ENCODE measurements at places on chromosomes 12 and 14.

DNA sequence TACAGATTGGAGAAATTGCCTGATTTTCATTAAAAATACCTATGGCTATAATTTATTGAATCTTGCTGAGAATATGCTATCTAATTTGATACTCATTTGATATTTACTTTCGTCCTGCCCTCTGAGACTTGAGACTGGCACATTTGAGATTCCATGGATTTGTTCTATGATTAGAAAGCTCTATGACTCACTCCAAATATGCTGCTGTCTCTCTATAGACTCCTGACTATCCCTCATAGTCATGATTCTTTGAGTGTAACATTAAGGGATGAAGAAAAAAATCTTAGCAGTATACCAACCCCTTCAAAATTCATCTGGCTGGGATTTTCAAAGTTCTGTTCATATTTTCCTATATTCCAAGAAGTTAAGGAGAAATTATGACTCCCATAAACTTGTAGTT is 191.9 kb downstream of the LRIG3 start:
- DNase-seq = no peak

GRCh38 chr14:68312884-68313610 is 479.8 kb downstream of the ZFP36L1 start:
- DNase-seq = no peak

DNA sequence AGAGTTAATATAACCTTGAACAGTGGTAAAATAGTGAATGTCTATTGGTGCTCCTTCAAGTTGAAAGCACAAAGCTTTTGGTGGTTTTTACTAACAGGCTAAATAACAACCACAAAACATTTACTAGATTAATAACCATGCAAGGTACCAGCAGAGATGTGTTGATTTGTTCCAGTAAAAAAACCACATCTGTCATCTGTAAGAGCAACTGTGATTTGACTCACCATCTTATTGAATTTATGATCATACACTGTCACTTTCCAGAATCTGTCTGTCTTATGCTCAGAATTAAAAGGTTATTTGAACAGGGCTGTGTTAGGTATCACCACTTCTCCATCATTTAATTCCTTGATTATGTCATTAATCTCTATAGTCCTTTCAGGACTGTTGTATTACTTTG is 107.0 kb upstream of the PTHLH start:
- no peak for DNase-seq

DNA sequence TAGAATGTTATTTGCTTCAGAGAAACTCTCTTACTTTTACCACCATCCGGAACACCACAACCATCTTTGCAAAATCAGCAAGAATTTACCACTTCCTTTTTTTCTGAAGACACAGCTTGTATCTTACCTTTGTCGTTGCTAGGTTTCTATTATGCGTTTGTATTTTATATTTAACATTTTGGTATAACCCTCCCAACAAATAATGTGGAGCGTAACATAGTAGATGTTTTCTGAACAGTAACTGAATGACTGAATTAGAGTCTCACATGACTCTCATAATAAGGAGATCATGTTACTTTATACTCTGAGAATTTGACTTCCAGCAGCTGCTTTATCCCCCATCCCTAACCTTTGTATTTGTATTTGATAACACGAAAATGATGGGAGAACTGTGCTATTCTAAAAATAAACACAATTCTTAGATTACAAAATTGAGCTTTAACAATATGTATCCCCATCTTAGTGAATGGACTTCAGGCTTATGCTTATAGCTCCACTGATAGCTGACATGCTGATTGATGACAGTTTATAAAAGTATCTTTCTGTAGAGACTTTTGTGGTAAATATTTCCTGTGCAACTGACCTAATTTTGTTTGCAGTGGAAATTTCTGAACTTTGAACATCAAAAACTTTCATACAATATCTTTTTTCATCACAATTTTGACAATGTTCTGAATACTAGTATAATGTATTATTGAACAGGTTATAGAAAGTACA is 7.9 kb upstream of the KLRB1 start:
- no peak for DNase-seq

- DNase-seq = no peak
Measured at GRCh38 chr12:30691122-30691879, 4.4 kb downstream of the IPO8 start.

GRCh38 chr14:58071341-58071740 is 80.7 kb downstream of the ARMH4 start:
- no peak for DNase-seq

DNA sequence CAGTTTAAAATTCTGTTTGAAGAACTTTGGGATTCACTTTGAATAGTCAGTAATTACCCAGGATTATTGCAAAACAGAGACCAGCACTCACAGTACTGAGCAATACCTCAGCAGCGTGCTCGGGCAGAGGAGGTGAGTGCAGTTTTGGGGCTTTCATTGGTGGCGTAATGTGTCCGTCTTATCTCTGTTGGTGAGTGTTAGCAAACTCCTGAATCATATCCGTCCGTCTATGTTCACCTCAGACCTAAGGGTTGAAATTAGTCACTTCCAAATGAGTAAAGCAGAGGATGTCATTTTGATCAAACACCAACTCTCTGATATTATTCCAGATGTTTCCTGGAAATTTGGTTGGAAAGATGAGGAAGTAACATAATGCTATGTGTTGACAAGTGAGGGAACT is 82.8 kb downstream of the BORCS5 start:
- DNase-seq = no peak

GRCh38 chr12:5033883-5034282 is 9.8 kb upstream of the KCNA5 start:
- no peak for DNase-seq

GRCh38 chr12:44431647-44432343 is 444.3 kb downstream of the NELL2 start:
- no peak for DNase-seq

DNA sequence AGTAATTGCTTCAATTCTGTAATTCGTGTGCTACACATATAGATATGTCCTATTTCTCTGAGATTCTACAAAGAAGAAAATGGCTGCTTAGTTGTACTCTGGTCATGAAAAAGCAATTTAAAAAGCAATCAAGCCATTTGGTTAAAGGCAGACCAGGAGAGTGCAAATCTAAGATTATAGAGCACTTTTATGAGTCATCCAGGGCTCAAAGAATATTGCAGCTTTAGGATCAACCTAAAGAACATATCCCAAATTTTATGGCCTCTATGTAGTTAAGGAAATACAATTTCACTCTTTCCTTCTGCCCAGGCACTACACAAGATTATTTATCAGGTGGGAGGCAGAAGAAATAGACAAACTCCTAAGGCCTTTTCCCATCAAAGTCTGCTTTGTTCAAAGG is 332.8 kb downstream of the SEC23A start:
- no peak for DNase-seq

GRCh38 chr12:6943389-6943721 is 261 bp upstream of the RNU7-1 start:
- peak; percentile 70 for DNase-seq

GRCh38 chr14:84409435-84409834 is 1120.5 kb upstream of the FLRT2 start:
- DNase-seq = no peak

DNA sequence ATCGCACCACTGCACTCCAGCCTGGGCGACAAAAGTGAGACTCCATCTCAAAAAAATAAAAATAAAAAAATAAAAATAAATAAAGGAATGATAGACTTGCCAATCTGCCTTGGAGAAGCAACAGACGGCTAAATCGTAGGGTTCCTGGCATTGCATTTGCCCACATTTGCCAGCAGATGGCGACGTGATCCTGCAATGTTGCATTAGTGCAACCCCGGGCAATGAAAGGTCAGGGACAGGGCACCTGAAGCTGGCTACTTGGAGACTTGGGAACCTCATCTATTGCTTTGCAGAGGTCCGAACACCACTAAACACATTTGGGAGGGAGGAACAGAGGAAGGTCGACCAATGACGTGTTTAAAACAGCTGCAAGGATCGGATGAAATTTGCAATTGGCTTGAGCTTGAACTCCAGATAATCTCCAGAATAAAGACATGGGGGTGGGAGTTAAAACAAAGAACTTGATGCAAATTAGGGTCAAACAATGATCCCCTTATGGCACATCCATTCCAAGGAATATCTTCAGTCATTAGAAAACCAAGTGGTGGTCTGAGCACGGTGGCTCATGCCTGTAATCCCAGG is 34.6 kb downstream of the SPRING1 start:
- DNase-seq = peak; percentile 47

DNA sequence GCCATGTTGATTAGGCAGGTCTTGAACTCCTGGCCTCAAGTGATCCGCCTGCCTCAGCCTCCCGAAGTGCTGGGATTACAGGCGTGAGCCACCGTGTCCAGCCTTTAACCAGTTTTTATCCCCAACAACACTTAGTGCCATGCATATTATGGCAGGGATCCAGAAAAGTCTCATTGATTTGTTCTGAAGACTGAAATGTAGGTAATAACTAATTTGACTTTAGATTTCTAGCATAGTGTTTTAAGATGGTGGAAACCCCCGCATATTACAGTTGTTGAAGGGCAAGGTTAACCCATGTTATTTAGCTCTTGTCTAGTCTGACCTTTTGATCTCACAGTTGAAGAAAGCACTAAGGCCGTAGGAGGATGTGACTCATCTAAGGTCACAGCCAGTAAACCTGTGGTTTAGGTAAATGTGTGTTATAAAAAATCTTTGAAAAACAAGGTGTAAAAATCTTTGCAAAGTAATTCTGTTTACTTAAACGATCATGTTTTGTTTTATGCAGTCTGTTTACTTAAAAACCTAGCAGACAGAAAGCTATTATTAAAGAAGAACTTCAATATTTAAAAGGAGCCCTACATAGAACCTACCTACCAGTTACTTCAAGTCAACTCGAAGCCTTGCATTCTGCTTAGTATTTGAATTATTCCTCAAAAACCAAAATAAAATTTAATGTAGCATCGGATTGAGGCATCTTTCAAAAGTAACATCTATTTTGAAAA is 24.8 kb downstream of the BICDL1 start:
- peak; percentile 51 for DNase-seq

- no peak for DNase-seq
Measured at GRCh38 chr14:96027431-96028355, 11.5 kb upstream of the C14orf132 start.

DNA sequence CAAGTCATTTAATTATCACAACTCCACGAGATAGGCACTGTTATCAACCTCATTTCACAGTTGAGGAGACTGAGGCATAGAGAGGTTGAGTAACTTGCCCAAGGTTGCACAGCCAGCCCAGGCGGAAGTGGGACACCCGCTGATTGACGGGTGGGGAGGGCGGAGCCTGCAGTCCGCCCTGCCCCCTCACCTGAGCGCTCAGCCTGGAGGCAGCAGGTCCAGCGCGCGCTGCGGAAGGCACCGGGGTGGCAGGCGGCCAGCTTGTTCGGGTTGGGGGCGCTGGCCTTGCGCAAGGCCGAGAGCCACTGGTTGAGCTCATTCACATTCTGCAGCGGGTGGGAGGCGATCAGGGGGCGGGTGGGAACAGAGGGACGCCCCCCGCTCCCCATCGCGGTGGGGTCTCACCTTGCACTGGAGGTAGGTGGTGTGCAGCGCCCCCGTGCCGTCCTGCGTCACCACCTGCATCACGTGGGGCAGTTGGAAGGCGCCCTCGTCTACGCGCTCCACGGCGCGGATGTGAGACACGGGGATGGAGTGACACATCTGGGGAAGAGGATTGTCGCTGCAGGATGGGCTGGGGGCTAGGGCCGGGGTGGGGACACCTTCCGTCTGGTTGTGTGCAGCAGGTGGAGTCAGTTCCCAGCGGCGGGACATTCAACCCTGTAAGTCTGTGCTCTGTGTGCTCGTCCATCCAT is 31.7 kb downstream of the RASAL1 start:
- DNase-seq = peak; percentile 34

DNA sequence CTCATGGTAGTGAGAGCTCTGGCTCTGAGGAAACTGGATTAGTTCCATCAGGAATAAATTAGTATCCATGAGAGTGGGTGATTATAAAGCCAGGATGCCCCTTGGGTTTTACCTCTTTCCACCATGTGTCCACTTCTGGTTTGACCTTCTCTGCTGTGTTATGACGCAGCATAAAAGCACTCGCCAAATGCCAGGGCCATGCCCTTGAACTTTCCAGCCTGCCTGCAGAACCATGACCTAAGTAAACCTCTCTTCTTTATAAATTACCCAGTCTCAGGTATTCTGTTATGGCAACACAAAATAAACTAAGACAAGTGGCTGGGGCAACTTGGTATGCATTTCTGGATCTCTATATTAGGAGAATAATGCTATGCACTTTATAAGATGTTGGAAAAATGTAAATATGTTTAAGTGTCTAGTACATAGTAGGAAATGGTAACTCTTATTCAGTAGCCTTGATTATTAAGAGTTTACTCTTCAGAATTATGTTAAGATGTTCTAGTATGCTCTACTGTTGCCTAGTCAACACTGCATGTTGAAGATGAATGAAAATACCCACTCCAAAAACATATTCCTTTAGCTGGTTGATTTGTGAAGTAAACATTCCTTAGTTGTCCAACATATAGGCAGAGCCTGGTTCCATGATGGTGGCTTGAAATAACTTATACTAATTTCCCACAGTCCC is 455.6 kb upstream of the TMPO start:
- DNase-seq = no peak

GRCh38 chr14:79724934-79725717 is 486.2 kb downstream of the DIO2 start:
- DNase-seq = no peak

DNA sequence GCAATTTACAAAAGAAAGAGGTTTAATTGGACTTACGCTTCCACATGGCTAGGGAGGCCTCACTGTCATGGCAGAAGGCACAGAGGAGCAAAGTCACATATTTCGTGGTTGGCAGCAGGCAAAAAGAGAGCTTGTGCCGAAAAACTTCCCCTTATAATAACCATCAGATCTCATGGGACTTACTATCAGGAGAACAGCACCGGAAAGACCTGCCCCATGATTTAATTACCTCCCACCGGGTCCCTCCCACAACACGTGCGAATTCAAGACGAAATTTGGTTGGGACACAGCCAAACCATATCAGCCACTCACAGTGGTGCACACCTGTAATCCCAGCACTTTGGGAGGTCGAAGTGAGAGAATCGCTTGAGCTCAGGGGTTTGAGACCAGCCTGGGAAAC is 68.5 kb downstream of the FBXL14 start:
- DNase-seq = no peak

All from stimulated activated CD4-positive, alpha-beta T cell treated with anti-CD3 and anti-CD28 coated beads, Interleukin-1b, Interleukin-23, amount 100 ng/mL, for 4 hours (primary cell).